Stimulated activated CD4-positive, alpha-beta T cell treated with anti-CD3 and anti-CD28 coated beads, TNF-alpha, amount 100 ng/mL, for 24 hours (primary cell): ENCODE measurements at places on chromosomes 2 and 18.

DNA sequence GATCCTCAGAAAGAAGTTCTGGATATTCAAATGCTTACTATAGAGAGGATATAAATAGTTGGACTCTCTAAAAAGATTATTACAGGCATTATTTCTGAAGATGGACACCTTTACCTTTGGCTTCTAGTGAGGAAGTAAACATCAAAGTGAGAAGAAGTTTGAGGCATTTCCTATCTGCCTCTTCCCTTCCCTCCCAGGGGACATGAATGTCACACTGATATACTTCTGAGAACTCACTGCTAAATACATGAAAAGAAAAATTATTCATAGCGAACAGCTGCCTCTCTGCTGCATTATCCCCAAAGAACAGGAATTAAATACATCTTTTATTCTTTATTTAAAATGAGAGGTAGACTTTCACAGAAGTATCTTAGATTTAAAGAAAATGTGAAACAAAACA, 63.6 kb upstream of the PGAP1 start:
- DNase-seq: no peak

- peak; percentile 12 for DNase-seq
These were observed 16.0 kb upstream of the MARCHF4 start for GRCh38 chr2:216388046-216388884.

- no peak for DNase-seq
These were observed 1.1 kb upstream of the RNU4ATAC start for GRCh38 chr2:121529439-121530211.

GRCh38 chr2:235544689-235544969, 50.8 kb downstream of the AGAP1 start:
- DNase-seq: no peak

DNA sequence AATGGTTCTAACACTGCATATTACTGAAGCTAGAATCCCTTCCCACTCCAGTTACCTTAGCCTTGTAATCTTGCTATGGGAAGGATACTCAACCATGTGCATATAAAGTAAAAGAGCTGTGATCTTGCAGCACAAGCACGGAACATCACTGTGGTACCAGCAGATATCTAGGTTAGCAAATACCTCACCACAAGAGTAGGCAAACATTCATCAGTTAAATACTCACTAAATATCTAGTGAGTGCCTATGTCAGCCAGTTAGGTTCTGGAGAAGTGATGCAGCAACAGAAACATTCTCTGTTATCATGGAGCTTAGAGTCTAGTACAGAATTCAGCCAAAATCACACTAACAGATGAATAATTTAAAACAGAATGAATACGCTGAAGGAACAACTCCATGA, 349.6 kb upstream of the UBE2E3 start:
- no peak for DNase-seq

DNA sequence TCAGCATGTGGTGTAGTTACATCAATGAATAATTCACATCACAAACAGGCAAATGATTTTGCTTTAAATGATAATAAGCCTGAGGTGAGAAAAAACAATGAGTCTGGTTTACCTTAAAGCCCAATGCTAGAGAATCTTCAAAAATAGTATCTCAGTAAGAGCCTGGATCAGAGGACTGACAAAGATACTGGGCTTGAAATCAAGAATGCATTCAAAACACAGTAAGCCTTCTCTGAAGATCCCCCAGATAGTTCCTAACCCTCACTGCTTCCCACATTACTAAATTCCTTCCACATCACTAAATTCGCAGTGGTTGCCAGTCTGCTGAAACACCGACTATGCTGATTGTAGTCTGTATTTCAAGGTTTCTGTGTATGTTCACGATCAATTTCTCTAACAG, 514.9 kb downstream of the SUCLG1 start:
- DNase-seq: no peak

GRCh38 chr2:161824226-161824625, 200.0 kb downstream of the SLC4A10 start:
- DNase-seq: no peak

GRCh38 chr18:62280786-62281185, 44.3 kb upstream of the TNFRSF11A start:
- DNase-seq: no peak

GRCh38 chr2:144937910-144938709, 418.2 kb upstream of the ZEB2 start:
- no peak for DNase-seq

GRCh38 chr2:30234180-30234971, 3.0 kb downstream of the LBH start:
- no peak for DNase-seq

DNA sequence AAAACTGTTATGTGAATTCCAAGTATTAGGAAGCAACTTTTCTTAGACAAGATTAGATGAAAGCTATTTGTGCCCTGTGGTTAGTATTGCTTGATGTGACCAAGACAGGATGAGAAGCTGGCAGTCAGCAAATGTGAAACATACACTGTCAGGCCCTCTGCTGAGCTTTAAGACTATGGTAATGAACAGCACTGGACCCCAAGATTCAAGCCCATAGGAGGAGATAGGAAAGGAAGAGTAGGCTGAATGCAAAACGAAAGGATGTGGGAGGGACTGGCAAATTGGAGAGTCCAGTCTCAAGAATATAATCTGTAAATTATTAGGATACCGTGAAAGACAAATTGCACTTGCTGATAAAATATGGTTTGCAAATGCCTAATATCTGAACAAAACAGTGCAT, 16.4 kb downstream of the BZW1 start:
- DNase-seq: no peak

DNA sequence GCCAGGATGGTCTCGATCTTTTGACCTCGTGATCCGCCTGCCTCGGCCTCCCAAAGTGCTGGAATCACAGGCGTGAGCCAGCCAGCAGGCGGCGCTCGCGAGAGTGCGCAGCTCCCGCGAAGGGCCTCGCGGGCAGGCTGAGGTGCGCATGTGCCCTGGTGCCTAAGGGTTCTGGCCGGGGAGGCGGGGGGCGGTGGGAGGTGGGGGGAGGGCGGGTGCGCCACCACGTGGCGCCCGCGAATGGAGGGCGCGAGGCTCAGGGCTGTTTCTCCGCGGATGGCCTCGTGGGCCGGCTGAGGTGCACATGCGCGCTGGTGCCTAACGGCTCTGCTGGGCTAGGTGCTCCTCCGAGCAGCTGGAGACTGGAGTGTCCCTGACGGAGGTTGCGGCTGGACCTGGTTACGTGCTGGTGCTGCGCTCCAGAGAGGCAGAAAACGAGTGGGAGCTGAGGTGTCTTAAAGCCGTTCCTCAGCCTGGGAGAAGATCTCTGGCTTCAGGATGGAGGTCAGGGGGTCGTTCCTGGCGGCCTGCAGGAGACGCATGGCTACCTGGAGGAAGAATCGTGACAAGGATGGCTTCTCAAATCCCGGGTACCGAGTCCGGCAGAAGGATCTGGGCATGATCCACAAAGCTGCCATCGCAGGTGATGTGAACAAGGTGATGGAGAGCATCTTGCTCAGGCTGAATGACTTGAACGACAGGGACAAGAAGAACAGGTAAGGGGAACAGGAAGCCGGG, at the start of gene ANKRD62:
ANKRD62 (plus strand) TSS at position 324 of the 738 bp plus-strand sequence; CDS start at position 499, 175 bp downstream.
- DNase-seq: no peak

DNA sequence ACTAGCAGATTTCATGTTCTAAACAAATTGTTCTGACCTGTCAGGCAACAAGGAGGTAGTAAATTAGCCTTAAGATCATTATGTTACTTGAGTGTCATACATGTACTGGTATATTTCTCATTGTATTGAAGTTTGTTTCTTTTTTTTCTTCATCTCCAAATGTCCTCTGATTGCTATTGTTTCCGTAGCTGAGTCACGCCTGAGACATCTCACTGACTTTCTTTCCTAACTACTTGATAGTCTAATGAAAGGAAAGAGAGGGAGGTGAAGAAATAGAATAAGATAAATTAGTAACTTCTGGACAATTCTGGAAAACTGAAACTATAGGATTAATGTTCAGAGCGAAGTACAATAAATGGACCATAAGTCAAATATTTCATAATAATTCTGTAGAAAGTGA, 1049.9 kb downstream of the TSN start:
- DNase-seq: no peak

- no peak for DNase-seq
These were observed 52.5 kb upstream of the SLC14A2 start for GRCh38 chr18:45562567-45563479.

- peak; percentile 96 for DNase-seq
These were observed 3.4 kb upstream of the DUSP2 start for GRCh38 chr2:96148410-96149217.

- no peak for DNase-seq
These were observed 77.0 kb downstream of the EPC2 start for GRCh38 chr2:148721520-148721931.

GRCh38 chr2:181241366-181241765, 215.8 kb upstream of the ITGA4 start:
- no peak for DNase-seq

DNA sequence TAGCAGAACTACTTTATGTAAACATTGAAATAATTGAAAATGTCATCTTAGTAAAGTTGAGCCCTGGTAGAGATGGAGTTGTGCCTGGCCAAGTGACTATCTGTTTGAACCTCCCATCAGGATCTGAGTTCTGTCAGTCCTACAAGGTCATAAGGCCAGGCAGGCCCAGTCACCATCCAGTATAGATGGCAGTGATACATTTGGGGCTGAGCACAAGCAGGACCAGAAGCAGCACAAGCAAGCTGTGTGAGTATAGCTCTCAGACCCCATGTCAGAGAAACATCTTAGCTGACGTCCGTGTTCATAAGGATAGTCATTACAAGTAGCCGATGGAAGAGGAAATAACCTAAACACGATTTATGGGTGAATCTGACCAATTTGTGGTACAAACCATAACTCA, 44.5 kb upstream of the RBMS1 start:
- DNase-seq: no peak

DNA sequence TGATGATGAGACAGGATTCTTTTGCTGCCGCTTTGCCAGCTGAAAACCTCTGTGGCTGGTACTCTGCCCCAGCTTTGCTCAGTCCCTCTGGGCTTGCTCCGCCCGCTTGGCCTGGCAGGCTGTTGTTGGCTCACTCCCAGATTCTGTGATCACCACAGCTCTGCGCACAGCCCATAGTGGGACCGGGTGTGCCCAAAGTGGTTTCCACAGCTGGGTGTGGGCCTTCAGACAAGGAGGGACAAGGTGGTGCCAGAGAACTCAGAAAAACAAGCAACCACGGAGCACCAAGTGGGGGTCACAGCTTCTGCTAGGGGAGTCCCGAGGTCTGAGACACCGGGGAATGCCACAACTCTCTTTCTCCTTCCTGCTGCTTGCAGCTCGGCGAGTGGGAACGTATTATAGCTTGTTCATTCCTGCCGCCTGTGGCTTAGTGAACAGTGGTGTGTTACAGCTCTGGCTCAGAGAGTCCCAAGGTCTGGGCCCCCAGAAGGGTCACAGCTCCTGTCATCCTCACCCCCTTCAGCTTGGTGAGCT, 9.2 kb upstream of the KYNU start:
- no peak for DNase-seq
